ENCODE measurements at places on chromosomes 4 and X.

GRCh38 chrX:115324194-115324593 lies 34.7 kb downstream of the LUZP4 start:
- DNase-seq: no peak

DNA sequence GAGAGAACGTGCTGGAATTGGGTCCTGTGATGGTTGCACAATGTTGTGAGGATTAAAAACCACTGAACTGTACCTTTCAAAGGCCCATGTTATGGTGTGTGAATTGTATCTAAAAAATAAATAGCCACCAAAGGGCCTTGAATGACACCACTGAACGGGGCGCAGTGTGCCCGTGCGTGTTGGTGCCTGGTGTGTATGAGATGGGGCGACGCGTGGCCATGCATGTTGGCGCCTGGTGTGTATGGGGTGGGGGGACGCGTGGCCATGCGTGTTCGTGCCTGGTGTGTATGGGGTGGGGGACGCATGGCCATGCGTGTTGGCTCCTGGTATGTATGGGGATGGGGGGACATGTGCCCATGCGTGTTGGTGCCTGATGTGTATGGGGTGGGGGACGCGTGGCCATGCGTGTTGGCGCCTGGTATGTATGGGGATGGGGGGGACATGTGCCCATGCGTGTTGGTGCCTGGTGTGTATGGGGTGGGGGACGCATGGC lies 66.6 kb upstream of the HELT start:
- DNase-seq: no peak

GRCh38 chr4:177367336-177367735 lies 57.7 kb downstream of the NEIL3 start:
- no peak for DNase-seq

- DNase-seq: no peak
These were observed 121.5 kb downstream of the ANK2 start for GRCh38 chr4:113170805-113171468.

DNA sequence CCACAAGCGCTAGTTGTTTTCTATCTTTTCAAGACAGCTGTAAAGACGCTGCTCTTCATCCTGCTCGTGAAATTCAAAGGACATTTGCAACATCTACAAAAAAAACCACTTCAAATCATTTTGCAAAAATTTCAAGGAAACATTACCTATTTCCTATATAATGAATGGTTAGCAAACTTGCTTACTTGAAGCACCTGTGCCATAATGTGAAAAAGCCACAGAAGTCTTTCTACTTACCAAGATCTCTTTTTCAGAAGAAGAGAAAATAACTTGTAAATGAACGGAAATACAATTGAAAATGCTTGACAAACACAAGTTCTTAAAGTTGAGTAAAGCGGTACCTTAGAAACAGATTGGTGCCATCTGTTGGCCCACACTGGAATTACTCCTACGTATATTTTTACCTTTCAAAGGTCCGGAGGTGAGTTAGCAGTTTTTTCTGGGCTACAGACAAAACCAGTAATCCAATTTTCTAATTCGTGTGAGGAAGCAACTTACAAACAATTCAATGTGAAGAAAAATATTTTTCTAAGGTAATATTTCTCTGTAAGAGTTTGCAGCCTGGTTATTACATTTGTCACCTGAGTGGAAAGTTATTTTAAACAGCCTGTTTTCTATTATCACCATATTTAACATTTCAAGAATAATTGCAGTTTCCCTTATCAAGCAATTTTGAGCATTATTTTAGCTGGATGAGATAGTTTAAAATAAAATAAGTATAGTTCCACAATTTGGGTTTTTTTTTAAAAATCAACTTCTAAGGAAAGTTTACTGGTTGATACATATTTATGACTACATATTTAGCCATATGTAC lies at the start of gene TLR6:
TSS of gene TLR6 (minus strand) at position 294 of the 814 bp plus-strand sequence. CDS start 27,344 bp downstream, outside the sequence.
- DNase-seq: peak; percentile 45

DNA sequence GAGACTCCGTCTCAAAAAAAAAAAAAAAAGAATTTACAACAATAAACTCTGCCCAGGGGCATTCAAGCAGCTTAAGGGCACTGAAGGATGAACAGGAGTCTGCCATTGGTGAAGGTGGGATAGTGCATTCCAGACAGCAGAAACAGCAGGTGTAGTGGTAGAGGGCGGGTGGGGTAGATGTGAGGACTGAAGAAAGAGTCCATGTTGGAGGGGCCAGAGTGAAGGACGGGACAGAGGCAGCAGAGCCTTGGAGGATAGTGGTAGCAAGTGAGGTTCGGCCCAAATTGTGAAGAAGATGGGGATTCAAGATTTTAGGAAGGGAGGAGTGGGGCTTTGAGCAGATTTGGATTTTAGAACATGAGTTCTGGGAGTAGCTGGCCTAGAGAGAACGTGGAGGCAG lies 75.7 kb downstream of the MED28 start:
- no peak for DNase-seq

- no peak for DNase-seq
These were observed 95.5 kb upstream of the KLHL13 start for GRCh38 chrX:118211891-118212816.

GRCh38 chr4:95619525-95620443 lies 71.0 kb upstream of the UNC5C start:
- no peak for DNase-seq

DNA sequence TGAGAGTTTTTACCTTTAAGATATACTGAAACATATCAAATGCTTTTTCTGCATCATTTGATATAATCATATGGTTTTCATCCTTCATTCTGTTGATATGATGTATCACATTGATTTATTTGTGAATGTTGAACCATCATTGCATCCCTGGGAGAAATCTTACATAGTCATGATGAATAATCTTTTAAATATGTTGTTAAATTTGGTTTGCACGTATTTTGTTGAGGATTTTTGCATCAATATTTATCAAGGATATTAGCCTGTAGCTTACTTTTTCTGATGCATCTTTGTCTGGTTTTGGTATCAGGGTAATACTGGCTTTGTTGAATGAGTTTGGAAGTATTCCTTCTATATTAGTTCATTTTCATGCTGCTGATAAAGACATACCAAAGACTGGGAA lies 541.4 kb downstream of the TLL1 start:
- DNase-seq: no peak

GRCh38 chrX:112120721-112121120 lies 38.1 kb upstream of the TRPC5 start:
- DNase-seq: no peak

- DNase-seq: no peak
These were observed 371.8 kb upstream of the FTHL17 start for GRCh38 chrX:31443654-31444053.

DNA sequence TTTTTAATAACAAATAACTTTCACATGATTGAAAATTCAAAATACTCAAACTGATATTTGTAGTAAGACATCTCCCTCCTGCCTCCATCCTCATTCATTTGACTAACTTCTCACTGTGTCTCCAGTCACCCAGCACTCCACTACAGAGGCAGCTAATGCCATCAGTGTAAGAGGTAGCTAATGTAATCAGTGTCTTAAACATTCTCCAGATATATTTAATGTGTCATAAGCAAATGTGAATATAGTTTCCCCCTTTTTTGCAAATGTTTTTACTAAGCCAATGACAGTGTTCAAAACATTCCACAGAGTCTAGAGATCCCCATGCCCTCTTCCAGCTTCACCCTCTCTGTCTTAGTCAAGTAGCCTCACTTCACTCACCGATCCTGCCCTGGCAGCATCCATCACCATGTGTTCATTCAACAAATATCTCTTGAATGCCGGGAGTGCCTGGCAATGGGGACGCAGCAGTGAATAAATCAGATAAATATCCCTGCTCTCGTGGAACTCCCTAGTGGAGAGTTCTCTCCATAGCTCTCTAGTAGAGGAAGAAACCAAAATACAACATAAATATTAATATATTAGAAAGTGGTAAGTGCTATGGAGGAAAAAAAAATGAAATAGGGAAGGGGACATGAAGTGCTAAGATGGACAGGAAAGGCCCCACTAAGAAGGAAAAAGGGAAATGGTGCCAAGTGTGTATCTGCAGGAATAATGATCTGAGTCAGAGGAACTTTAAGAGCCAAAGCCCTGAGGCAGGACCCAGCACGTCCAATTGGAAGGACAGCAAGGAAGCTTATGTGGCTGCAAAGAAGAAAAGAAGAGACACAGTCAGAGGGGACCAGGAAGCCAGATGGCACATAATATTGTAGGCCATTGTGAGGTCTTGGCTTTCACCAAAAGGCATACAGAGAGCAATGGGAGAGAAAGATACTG lies 18.7 kb downstream of the SCFD2 start:
- DNase-seq: no peak

GRCh38 chr4:65193985-65194384 lies 476.3 kb downstream of the EPHA5 start:
- no peak for DNase-seq

- DNase-seq: no peak
These were observed 57.6 kb downstream of the PLAC1 start for GRCh38 chrX:134600714-134601113.

GRCh38 chr4:145176641-145177432 lies 3.6 kb downstream of the OTUD4 start:
- DNase-seq: no peak

DNA sequence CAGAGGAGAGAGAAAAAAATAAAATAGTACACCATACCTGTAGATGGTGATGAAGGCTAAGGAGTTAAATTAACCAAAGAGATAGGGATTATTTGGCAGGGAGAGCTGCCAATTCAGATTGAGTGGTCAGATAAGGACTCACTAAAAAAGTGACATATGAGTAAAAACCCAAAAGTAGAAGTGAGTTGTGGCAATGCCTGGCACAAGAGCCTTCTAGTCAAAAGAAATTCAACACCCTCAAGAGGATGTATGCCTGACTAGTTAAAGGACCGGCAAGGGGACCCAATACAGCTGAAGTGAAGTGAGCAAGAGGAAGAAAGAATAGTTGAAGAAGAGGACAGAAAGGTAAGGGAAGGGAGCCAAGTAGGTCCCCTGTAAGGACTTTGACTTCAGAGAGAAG lies 34.9 kb downstream of the ELF2 start:
- DNase-seq: no peak

DNA sequence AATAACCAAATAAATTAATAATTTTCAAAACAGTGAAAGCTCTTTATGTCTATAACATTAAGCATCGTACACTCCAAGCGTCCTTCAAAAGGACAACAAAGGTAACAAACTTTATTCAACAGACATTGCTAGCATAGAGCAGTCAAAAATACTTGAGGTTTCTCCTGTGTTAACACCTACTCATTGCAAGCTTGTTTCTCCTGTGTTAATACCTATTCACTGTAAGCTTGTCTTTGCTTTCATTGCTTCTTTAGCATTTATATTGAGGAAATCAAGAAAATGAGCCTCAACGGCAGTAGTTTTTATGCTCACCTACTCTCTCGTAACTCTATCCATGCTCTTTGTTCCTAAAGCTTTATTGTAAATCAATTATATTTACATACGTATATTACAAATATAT lies 3.5 kb downstream of the SPOCK3 start:
- DNase-seq: no peak

DNA sequence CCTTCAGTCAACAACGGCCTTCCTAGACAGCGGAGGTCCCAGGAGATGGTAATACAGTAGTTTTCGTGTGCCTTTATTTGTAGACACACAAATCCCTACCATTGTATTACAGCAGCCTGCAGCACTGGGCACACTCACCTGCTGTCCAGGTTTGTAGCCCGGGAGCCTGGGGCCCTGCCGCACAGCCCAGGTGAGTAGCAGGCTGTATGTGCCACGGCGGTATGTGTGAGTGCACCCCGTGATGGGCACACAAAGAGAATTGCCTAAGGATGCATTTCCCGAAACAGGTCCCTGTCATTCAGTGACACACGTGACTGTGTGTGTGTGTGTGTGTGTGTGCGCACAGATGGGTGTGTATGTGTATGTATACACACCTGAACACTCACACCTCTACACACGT lies 8.1 kb upstream of the SLC25A6 start:
- no peak for DNase-seq

GRCh38 chrX:9340598-9341290 lies 124.1 kb upstream of the TBL1X start:
- no peak for DNase-seq

DNA sequence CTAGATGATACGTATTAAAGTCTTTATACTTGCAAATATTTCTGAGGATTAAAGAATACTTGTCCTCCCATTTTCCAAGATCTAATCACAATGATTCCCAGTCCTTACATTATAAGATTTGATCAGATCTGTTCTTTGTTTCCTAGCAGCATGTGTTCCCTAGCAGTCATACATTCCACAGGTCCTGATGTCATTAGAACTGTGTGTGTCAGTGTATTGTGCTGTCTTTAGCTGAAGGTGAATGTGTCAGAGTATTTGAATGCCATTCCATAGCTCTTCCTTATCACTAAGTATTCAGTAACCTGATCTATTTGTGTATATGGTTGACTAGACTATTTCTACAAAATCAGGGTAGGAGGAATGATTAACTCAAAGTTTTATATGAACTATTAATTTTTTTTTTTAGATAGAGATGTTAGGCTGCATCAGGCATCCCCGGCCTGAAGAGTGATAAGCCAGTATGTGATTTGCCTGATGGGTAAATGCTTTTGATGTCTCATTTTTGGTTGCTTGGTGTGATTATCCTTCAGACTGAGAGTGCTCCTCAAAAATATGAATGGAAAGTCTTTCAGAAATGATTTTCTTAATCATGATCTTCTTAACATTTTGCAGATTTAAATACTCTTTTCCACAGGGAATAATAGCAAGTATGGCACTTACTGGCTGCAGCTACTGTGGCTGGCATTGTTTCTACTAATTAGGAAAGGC lies 4.4 kb downstream of the ADGRL3 start:
- DNase-seq: no peak

- no peak for DNase-seq
These were observed 27.5 kb upstream of the HERC5 start for GRCh38 chr4:88429401-88429800.

- no peak for DNase-seq
These were observed 29.3 kb upstream of the ABCG2 start for GRCh38 chr4:88187766-88188165.

- no peak for DNase-seq
These were observed 173.9 kb upstream of the KLF3 start for GRCh38 chr4:38489924-38490639.

DNA sequence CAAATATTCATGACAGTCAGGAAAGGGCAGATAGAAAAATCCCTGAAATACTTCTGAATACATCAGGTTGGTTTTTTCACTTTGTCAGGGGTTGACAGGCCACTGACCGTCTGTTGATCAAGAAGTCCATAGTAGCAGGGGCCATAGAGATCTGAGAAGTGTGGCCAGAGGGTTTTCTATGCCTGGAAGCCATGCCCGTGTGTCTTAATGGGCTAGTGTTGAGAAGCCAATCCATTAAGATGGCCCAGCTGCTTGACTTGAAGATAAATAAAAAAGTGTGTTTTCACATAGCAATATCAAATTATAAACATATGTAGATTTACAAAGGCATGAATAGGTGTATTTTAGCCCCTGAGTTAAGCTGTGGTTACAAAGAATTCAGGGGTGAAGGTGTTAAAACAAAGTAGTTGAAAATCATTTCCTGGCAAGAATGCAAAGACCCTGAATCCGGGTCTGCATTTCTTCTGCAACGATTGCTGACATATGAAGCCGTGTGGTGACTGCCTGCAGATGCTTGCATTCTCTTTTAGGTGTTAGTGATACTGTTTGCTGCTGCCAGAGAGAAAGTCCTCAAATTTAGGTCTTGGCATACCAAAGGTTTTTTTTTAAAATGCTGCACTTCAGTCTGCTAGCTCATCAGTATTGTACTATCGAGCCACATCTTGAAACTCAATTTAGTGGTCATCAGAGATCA lies 9.3 kb upstream of the LIMCH1 start:
- DNase-seq: no peak

GRCh38 chr4:123878976-123879375 lies 482.4 kb downstream of the SPRY1 start:
- DNase-seq: no peak

All from activated CD4-positive, CD25-positive, alpha-beta regulatory T cell treated with anti-CD3 and anti-CD28 coated beads, Interleukin-2, amount 50 U/mL, for 16 hours (primary cell).